ENCODE measurements at places on chromosomes 5 and 9.

GRCh38 chr9:87603854-87604490 lies 106.3 kb downstream of the DAPK1 start:
- DNase-seq: no peak

GRCh38 chr9:123851851-123852250 lies 78.1 kb downstream of the DENND1A start:
- DNase-seq: no peak

GRCh38 chr5:980966-981365 lies 27.6 kb upstream of the NKD2 start:
- DNase-seq: no peak

DNA sequence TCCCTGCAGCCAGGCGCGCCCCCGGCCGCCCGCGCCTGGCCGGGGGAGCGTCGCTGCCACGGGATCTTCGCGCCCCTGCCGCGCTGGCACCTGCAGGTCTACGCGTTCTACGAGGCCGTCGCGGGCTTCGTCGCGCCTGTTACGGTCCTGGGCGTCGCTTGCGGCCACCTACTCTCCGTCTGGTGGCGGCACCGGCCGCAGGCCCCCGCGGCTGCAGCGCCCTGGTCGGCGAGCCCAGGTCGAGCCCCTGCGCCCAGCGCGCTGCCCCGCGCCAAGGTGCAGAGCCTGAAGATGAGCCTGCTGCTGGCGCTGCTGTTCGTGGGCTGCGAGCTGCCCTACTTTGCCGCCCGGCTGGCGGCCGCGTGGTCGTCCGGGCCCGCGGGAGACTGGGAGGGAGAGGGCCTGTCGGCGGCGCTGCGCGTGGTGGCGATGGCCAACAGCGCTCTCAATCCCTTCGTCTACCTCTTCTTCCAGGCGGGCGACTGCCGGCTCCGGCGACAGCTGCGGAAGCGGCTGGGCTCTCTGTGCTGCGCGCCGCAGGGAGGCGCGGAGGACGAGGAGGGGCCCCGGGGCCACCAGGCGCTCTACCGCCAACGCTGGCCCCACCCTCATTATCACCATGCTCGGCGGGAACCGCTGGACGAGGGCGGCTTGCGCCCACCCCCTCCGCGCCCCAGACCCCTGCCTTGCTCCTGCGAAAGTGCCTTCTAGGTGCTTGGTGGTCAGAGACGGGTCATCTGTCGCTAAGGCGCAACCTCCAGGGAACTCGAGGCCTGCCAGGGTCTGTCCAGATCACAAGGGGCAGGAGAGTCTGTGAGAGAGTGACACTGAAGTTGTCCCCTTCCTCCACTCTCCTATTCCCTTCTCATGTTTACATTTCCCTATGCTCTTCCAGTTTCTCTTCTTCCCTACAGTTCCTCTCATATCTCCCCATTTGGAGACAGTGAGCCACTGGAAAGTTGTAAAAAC lies 1.3 kb downstream of the GPR150 start:
- DNase-seq: peak; percentile 40

All from NCI-H345 (cell line).